Stimulated activated CD8-positive, alpha-beta memory T cell treated with anti-CD3 and anti-CD28 coated beads, Interleukin-15, amount 100 ng/mL, for 48 hours (primary cell): ENCODE measurements at places on chromosomes 6 and 20.

- DNase-seq = no peak
Measured at GRCh38 chr20:7754102-7754501, 186.2 kb downstream of the HAO1 start.

GRCh38 chr6:143221698-143222097, 161.0 kb downstream of the AIG1 start:
- no peak for DNase-seq

DNA sequence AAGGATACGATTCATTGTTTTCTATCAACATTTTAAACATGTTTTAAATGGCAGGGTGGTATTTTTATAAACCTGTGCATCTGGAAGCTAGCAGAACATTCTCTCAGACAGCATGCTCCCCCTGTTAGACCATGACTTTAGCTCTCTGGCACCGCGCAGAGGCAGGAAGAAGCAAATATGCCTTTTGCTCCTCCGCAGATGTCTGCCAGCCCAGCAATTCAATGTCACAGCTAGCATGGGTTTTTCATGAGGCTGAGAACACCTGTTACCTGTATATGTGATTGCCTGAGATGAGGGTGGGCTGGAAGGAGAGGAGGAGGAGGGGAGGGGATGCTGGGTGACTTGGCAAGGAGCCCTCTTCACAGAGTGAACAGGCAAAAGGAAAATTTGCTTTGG, 6.7 kb downstream of the MTCH1 start:
- DNase-seq = no peak

GRCh38 chr20:58045579-58045978, 182.9 kb downstream of the ANKRD60 start:
- DNase-seq = no peak

DNA sequence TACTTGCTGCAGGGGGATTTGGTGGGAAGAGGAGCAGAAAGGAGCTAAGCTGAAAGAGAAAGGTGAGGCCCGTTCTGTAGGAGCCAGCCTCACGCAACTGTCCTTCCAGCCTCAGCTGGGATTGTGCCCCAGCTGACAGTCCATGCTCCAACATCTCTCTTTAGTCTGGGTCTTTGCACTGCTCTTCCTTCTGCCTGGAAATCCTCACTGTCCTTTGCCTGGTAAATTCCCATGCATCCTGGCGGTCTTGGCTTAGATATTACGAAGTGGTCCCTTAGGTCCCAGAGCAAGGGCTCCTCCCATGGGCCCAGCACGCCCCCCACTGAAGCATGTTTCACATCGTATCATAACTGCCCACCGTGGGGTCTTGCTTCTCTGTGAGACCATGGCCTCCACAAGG, 52.2 kb downstream of the FGD2 start:
- DNase-seq = no peak

DNA sequence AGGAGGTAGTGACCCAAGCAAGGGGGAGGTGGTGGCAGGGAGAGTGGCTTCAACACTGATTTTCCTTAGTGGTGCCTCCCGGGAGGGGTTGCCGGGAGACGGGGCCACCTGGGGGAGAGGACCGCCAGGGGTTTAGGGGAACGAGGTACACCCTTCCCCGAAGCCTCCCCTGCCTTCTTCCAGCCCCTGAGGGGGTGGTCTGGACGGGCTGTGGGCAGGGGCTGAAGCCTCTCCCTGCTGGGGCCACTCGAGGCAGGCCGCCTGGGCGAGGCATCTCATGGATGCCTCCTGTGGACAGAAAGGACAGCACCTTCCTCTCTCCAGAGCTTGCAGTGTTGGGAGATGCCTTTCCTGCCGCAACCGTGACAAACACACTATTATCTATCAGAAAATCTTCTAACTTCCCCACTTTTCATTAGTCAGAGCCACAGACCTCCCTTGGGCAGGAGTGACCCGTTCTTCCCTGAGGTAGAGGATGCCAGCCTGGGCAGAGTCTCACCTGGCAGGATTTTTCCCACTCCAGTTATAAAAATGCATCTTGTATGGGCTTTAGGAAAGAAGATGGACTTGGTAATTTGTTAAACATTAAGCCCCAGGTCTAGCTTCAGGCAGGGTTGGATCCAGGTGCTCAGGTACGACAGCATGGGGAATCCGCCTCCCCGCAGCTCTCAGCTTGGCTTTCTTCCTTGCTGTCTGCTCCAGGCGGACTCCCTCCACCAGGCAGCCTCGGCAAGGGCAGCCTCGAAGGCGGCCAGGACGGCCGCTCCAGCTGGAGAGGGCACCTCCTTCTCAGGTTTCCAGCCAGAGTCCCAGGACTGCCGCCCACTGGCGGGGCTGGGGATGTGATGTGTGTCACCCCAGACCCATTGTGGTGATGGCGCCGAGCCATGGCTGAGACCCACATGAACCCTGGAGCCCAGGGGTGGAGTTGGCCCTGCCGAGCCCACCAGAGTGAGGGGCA, 11.0 kb downstream of the HRH3 start:
- DNase-seq = no peak

- DNase-seq = no peak
Measured at GRCh38 chr20:32762754-32763201, 593 bp downstream of the DNMT3B start.

DNA sequence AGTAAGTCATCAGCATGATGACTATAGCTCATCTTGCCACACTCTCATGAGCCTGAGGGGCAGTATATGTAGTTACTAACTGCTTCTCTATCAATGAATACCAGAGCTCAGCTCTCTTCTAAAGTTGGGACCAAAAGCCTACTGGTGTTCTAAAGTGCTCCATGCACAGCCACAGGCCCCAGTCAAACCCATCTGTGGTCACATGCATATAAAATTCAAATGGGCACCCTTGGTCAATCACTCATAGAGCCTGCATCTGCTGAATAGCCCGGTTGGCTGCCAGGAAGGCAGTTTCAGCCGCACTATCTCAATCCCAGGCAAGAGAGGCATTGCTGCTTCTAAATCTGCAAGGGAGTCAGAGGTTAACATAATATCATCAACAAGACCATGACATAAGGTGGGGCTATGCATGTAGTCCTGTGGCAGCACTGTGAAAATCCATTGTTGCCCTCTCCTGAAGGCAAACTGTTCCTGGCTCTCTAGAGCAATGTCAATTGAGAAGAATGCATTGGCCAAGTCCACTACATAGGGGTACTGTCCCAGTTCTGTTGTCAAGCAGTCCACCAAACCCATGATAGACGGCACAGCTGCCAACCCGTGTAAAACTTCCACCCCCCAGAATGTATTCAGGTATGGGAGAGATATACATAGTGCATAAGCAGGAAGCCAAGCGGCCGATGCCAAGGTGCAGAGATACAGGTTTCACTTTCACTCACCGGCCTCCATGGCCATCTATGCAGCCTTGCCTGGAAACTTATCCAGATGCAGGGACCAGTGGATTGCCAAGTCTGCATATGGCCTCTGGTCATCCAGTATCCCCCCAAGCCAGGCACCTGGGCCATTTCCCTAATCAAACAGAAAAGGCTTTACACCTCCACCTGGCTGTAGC, 76.2 kb downstream of the ALDH8A1 start:
- DNase-seq = no peak

DNA sequence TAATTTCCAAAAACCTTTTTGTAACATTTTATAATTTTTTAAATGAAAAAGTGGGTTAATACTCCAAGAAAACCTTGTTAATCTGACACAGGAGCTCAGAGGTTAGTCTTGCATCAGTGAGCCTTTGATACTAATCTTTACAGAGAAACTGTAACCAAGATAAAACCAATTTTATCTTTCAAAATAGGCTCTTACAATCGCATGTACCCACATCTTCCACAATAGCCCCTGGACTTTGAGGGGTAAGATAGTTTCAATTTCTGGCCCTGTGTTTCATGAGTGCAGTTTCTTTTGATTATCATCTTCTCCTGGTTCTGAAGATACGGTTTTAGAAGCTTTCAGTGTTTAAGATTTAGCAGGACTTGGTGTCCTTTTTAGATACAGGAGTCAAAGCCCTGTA, 34.5 kb upstream of the MAS1L start:
- DNase-seq = no peak

DNA sequence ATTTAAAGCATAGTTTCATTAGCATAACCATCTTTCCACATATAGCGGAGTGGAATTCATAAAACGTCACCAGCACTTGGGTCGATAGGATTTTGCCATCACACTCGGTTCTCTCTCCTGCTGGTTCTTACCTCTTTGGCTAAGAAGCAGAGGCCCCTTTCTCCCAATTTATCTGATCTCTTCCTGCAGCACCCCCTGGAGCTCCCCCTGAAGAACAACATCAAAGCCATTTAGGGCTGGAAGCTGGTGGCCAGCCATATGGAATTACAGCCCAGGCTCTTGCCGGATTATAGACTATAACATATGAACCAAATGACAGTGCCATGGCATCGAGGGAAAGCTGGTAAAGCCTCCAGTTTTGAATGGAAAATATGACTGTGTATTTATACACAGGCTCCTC, 6.4 kb upstream of the KIF6 start:
- no peak for DNase-seq

GRCh38 chr6:164108869-164109769, 694.6 kb downstream of the QKI start:
- no peak for DNase-seq

- DNase-seq = no peak
Measured at GRCh38 chr6:107545763-107546162, 55.8 kb downstream of the SOBP start.

DNA sequence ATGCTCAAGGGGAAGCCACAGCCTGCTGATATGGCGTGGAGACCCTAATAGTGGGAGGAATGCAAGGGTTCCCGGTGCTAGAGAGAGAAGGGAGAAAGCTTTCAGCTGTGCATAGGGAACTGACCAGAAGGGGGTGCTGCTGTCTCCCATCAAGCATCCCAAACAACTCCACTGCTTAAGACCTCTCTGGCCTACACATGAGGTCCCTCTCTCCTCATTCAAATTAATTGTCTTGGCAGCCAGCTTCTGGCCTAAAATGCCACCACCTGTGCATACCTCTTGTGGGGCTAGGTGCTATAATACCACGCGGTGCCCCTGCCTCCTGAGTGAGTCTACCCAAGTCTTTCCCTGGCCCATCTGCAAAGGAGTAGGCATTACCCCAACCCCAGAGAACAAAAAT, 14.5 kb downstream of the ADISSP start:
- no peak for DNase-seq

- DNase-seq = no peak
Measured at GRCh38 chr20:59428441-59429205, 128.2 kb downstream of the EDN3 start.

GRCh38 chr6:55756531-55757031, 118.8 kb downstream of the BMP5 start:
- no peak for DNase-seq

DNA sequence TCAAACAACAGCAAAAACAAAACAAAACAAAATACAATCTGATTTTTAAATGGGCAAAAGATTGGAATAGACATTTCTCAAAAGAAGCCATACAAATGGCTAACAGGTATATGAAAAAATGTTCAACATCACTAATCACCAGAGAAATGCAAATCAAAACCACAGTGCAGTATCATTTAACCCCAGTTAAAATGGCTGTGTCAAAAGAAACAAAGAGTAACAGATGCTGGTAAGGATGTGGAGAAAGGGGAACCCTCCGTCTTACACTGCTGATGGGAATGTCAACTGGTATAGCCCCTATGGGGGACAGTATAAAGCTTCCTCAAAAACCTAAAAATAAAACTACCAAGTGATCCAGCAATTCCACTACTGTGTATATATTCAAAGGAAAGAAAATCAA, 10.9 kb upstream of the NELFCD start:
- no peak for DNase-seq

DNA sequence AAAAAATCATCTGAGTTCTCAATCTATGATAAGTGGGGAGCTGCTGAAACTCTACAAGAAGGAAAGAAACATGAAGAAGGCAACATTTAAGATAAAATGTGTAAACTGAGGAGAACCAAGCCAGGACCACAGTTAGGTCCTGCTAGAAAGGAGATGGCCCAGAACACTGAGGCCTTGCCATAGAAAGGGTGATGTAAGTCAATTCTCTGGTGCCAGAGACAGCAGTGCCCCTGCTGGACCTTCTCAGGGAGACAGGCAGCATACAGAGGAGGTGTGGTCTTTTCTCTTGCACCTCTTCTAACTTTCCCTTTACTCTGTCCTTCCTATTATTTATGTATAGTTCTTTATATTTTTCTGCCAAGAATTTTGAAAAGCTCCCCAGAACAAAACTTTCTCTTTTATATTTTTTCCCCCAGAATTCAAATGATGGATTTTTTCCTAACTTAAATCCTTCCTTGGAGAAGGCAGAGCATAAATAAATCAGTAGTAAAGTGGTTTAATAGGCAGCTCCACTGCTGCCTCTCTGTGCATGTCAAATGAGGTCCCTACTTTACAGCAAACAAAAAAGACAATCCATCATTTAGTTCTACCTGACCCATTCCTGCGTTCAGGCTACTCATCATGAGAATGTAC, 9.0 kb downstream of the UQCC2 start:
- DNase-seq = no peak
